Kasumi-1 (cell line): ENCODE measurements at places on chromosomes 4 and X.

GRCh38 chr4:150619042-150619441, 37.1 kb downstream of the MAB21L2 start:
- no peak for DNase-seq

- DNase-seq = peak; percentile 78
Observed at GRCh38 chr4:180449395-180449956, 1793.7 kb upstream of the TENM3 start.

DNA sequence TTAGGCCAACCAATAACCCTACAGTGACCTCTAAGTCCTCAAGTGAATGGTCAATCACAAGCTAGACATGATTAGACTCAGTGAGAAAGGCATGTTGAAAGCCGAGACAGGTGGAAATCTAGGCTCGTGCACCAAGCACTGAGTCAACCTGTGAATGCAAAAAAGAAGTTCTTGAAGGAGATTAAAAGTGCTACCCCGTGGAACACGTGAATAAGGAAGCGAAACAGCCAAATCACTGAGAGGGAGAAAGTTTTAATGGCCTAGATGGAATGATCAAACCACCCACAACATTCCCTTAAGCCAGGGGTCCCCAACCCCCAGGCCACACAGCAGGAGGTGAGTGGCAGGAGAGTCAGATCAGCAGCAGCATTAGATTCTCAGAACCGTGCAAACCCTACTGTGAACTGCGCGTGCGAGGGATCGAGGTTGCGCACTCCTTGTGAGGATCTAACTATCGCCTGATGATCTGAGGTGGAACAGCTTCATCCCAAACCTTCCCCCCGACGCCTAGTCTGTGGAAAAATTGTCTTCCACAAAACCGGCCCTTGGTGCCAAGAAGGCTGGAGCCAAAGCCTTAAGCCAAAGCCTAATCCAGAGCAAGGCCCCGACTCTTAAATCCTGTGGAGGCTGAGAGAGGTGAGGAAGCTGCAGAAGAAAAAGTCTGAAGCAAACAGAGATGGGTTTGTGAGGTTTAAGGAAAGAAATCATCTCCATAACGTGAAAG, 19.5 kb upstream of the PDE6B start:
- no peak for DNase-seq

GRCh38 chr4:183416879-183417755, 27.3 kb upstream of the CDKN2AIP start:
- DNase-seq = no peak

- no peak for DNase-seq
Observed at GRCh38 chr4:150315175-150315574, 236.9 kb downstream of the DCLK2 start.

DNA sequence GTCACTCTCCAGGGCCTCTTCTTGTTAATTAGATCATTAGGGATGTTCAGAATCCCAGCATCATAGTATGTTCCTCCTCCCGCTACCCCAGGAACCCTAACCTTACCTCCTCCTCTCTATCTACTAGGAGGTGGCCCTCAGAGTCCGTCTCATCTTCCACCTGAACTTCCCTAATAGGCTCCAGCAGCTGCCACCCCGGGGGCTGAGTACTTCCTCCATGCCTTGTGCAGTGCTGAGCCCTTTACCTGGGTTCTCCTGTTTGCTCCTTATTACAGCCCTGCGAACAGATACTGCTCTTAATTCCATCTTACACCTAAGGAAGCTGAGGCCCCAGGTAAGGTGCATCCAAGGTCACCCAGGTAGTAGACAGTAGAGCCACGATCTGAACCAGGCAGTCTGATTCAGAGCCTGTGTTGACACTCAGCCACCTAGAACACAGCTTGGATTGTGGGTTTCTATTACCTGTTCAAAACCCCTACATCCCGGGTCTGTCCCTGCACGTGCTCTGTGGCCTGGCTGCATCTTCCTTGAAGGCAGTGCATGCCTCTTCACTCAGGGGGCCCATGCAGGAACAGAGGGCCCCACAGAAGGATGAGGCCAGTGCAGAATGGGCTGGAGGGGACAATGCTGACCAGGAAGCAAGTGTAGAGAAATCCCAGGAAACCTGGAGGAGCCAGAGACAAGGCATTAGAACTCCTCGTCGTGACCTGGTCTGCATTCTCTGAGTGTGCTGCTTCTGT, 51.4 kb upstream of the MSANTD1 start:
- no peak for DNase-seq

DNA sequence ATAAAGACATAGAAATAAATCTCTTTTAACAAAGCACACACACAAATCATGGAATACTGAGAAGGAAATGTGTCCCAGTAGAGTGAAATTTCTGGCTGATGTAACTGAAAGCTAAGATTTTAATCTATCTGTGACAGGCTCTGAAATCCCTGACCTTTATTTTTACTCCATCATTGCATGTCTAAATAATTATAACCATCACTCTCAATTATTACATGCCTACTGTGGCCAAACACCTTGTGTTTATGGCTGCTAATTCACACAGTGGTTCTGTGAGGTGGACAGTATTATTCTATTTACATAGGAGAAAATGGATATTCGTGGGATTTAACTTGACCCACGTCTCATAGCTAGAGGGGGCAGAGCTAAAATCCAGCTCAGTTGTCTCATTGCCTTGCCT, 438.1 kb downstream of the TLL1 start:
- DNase-seq = no peak

- peak; percentile 48 for DNase-seq
Observed at GRCh38 chrX:54357414-54358377, at the start of gene WNK3. WNK3 (minus strand) TSS chrX:54358046.

- no peak for DNase-seq
Observed at GRCh38 chr4:177109769-177110168, 199.9 kb upstream of the NEIL3 start.

DNA sequence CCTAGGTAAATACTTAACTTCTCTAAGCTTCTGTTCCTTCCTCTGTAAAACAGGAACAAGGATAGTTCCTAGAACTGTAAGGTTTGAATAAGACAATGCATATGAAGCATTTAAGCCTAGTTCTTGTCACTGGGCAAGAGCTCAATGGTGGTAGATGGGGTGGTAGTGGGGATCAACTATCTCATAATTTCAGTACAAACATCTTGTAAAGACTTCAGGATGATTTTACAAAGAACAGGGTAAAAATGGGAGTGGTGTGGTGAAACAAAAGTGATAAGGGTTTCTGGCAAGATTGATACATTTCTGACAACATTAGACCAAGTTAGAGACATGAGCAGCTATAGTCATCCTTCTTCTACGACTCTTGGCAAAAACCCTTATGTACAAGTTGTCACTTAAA, 137.8 kb downstream of the SCFD2 start:
- DNase-seq = peak; percentile 79

DNA sequence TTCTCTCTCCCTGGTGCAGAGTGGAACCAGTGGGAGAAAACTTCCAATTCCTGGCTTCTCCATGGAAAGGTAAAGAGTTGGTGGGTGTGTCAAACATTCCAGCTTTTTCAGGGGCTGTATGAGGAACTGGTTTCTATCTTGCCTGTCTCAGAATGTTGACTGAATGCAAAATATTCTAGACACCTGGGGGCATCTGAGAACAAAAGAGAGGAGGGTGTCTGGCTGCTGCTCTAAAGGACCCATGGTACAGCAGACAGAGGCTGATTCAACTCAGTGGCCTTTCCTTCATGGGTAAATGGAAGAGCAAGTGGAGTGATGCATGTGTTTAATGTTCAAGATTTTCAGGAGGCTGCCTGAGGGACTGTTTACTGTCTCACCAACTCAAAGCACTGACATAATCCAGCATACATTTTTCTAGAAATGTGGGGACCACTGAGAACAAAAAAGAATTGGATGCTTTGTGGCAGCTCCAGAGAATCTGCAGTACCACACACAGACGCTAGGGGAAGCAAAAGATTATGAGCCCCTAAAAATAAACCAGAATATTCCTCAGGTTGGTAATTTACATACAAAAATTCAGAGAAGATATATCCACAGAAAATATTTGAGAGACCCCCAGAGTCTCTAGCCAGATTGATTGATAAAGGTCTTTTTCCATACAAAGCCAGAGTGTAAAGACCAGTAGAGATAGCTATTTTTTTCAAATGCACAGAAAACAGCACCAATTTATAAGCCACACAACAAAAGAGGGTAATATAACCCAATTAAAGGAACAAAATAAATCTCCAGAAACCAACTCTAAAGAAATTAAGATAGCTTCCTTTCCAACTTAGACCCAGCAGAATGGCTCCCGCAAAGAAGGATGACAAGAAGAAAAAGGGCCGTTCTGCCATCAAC, 48.0 kb upstream of the STARD8 start:
- no peak for DNase-seq

DNA sequence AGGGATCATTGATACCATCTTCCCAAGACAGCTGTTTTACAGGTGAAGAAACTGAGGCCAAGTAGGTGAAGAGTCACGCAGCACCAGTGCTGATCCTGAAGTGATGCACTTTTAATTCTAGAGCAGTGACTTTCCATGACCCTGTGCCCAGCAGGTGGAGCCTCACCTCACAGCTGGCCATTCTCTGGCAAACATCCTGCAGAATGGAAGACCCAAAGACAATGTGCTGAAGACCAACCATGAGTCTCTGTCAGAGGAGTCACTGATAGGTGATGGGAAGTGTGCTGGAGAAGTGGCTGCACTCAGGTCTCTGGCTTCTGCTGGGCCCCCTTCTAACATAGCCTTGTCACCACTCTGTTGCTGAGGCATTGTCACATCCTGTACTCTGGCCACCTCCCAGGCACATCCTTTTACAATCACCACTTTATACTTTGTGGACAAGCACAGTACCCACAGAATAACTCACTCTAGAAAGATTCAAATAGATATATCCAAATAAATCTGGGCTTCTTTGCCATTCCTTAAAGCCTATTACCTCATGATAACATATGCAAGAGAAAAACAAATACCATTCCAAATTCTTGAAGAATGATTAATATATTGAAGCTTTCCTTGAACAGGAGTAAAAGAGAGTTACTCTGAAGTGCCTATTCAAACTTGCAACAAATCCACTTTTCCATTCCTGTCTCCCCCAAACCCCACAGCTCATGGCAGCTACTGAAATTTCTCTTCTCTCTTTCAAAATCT, 64.1 kb upstream of the SCOC start:
- no peak for DNase-seq

- no peak for DNase-seq
Observed at GRCh38 chrX:149504226-149504914, 736 bp downstream of the IDS start.

- no peak for DNase-seq
Observed at GRCh38 chr4:13396161-13396560, 88.0 kb downstream of the RAB28 start.

DNA sequence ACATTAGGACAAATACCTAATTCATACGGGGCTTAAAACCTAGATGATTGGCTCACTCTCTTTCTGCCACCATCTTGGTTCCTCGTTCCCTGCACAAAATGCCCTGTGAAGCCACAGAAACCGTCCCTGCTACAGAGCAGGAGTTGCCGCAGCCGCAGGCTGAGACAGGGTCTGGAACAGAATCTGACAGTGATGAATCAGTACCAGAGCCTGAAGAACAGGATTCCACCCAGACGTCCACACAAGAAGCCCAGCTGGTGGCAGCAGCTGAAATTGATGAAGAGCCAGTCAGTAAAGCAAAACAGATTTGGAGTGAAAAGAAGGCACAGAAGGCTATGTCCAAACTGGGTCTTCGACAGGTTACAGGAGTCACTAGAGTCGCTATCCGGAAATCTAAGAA, 34.3 kb downstream of the TRIM61 start:
- DNase-seq = no peak

GRCh38 chr4:171524903-171525302, 288.3 kb upstream of the GALNTL6 start:
- DNase-seq = no peak
